ENCODE measurements at places on chromosomes 2 and 18.

DNA sequence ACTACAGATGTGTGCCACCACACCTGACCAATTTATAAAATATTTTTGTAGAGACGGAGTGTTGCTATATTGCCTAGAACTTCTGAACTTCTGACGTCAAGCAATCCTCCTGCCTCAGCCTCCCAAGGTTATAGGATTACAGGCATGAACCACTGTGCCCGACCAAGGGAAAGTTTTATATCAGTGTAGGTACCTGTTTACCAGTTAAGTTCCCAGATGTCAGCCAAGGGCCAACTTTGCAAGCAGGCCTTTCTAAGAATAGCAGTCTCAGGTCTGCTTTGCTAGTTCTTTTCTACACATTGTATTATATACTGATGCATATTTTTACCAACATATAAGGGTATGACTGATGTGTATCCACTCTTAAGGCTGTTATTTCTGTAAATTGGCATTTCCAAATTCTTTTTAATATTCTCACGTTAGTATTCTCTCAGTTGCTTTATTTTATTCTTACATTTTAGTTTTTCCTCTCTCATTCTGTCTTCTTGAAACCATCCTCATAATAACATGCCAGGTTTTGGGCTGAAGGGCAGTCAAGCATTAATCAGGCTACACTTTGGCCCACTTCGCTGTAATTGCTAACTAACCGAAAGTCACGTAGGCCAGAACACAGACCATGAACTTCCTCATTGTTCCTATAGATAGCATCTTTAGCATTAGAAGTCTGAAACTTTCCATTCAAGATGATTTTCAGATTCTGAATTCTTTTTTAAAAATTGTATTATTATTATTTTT lies 25.0 kb upstream of the CXXC1 start:
- no peak for DNase-seq

GRCh38 chr2:235538981-235539380 lies 45.1 kb downstream of the AGAP1 start:
- DNase-seq = no peak

DNA sequence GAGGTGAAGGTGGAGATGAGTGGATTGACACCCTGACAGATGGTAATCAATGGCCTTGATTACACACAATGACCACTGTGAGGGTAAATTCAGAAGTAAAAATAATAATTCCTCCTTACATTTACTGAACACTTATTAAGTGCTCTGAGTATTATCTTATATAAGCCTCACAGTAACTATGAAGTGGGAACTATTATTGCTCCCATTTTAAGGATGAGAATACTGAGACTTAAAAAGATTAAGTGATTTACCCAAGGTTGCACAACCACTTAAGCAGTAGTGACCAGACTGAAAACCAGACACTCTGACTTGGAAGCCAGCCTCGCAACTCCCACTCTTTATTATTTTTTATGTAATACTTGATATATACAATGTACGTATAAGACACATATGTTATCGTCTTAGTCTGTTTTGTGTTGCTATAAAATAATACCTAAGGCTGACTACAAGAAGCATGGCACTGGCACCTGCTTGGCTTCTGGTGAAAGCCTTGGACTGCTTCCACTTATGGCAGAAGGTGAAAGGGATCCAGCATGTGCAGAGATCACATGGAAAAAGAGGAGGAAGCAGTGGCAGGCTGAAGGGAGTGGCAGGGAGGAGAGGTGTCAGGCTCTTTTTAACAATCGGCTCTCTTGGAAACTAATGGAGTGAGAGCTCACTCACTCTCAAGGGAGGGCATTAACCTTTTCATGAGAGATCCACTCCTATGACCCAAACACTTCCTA lies 41.5 kb upstream of the C1D start:
- no peak for DNase-seq

GRCh38 chr18:3481696-3482210 lies 31.8 kb downstream of the TGIF1 start:
- no peak for DNase-seq

GRCh38 chr2:47093626-47094025 lies 61.5 kb downstream of the STPG4 start:
- DNase-seq = no peak

GRCh38 chr2:60534052-60534685 lies 19.3 kb downstream of the BCL11A start:
- DNase-seq = no peak

- DNase-seq = no peak
These were observed 169.9 kb downstream of the FAM210A start for GRCh38 chr18:13556502-13556901.

- DNase-seq = no peak
These were observed 93.7 kb upstream of the ID2 start for GRCh38 chr2:8587920-8588830.

DNA sequence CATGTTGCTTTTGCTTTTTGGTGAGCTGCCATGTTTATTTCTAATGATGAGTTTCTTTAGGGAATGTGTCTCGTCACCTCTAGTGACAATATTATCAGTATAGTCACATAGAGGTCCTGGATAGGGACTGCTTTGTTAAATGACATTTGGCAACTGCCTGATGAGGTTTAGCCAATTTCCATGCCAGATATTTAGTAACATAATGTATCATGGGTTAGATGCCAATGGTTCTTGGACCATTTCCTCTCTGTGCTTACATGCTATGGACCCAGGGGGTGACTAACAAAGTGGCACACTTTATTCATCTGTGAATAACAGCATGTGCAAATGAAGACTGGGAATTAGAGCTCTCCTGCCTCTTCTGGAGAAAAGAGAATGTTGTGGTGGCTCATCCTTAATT lies 56.2 kb upstream of the RAB27B start:
- no peak for DNase-seq

DNA sequence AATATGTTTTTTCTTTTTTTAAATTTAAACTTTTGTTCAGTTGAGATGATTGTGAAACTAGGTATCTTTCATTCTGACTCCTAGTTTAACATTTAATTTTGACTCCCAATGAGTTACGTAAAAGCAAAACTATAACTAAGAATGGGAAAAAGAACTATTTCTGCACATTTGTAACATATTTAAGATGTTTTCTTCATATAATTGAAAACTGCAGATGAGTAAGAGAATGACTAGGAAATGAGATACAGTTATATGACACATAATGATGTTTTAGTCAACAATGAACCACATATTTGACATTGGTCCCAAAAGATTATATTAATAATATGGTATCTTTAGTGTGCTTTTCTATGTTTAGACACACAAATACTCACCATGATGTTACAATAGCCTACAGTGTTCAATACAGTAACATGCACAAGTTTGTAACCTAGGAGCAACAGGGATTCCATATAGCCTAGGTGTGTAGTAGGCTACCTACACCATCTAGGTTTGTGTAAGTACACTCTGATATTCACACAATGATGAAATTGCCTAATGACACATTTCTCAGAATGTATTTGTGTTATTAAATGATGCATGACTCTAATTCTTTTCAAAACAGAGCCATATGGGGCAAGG lies 12.6 kb downstream of the ERMN start:
- no peak for DNase-seq

GRCh38 chr2:1665761-1666505 lies 78.4 kb downstream of the PXDN start:
- no peak for DNase-seq

- no peak for DNase-seq
These were observed 18.3 kb upstream of the CXCR4 start for GRCh38 chr2:136135921-136136906.

DNA sequence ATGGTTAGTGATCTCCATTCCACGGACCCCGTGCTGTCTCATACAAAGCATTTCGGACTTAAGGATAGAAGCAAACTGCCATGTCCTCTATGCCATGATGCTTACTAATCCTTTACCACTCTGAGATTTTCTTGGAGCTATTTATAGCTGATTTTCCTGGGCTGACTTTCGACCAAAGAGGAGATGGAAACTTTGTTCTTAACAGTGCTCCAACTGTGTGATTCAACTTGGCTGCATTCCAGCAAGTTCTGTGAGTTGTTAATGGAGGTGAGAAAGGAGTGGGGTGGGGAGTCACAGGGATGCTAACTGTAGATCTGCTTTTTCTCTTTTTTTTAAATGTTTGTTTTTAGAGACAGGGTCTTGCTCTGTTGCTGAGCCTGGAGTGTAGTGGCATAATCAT lies 45.5 kb upstream of the MSH2 start:
- DNase-seq = no peak

DNA sequence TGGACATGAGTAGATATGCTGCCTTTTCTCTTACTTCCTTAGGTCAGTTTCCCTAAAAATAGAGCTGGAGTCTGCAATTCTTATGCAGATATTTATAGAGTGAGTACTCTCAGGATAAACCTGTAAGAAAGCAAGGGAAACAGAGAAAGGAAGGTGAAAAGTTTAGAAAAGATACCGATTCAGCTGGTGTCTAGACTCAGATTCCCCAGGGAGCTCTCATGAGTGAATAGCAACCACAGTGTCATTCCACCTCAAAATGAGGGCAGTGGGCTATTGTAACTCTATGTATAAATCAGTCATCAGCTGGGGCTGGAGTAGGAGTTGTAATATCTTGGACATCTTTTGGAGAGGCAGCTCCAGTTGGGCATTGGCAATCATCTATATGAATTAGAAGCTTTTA lies 1485.1 kb upstream of the TMEFF2 start:
- no peak for DNase-seq

DNA sequence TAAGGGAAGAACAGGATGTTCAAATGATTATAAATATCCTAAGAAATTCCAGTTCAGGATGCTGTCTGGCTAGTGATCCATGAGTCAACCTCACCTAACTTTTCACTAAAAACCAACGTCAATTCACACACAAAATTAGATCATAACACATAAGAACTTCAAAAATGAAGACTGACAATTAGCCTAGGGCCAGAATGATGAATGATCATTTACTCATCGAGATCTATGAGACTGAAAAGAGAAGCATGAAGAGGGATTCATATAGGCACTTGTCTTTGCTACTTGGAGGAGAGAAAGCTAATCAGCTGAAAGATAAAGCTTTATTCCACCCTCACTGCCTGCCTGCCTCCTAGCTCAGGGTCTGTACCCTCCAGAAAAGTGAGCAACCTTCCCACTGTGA lies 29.8 kb downstream of the ADD2 start:
- no peak for DNase-seq

DNA sequence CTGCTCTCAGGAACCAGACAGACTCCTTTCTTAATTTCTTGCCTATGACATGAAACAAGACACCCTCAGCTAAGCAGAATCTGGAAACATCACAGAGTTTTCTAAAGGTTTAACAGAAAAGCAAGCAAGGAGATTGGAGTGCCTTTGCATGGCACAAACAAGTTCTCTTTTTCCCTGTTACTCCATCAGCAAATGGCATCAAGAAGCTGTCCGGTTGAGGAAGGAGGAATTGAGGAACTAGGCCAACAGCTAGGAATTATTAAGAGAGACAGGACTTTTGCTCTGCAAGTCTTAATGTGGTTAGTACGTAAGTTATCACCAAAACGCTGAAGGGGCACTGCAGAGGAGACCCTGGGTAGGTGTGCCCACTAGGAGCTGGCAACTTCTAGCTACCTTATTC lies 53.2 kb downstream of the NEB start:
- DNase-seq = no peak

- DNase-seq = no peak
These were observed 494.7 kb downstream of the BCL11A start for GRCh38 chr2:60058781-60059180.

DNA sequence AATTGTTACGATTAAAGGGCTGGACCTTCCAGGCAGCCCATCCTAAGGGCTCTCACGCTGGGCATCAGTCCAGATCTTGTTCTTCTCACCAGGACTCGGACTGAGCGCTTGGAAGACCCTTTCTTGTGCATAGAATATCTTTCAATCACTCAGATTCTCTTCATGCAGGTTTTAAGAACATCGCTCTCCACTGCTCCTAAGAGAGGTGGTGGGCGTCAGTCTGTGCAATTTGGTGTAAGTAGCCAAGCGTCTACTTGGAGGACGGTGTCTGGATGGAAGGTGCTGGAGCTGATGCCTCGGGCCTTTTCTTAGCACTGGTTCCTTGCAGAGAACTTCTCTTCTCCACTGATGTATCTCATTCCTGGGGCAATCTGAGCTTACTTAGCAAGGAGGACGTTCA lies 68.7 kb downstream of the ASB1 start:
- no peak for DNase-seq

- DNase-seq = no peak
These were observed 260.0 kb upstream of the SIX2 start for GRCh38 chr2:45269149-45269793.

DNA sequence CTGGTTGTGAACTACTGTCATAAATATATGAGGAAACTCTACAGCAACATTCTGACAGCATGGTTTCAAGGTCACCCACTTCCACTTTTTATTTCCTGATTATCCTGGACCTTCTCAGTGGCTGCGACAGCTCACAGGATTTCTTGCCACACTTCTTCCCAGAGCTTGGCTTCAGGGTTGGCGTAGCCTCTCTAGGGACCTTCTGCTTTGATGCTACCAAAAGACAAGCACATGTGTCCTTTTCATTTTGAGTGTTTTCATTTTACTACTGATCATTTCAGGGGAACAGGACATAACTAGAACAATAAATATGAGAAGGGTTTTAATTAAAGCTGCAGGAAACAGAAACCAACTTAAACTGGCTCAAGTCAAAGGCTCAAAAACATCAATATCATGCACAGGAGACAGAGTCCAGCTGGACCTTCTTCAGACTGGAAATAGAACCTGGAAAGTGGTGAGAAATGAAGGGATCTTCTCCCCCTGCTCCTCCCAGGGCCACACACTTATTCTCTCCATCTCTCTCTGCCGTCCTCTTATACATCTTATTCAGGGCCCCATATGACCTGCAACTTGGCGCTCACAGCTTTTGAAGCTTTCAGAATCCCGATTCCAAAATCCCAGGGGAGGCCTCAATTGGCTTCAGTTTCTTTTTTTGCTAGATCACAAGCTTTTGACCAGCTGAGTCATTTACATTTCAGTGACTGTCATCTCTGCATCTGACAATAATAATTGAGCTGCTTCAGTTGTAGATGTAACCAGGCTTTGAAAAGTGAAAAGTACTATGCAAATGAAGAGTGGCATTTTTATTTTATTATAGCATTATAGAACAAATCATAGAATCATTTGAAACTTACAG lies 9.7 kb downstream of the VIT start:
- no peak for DNase-seq

DNA sequence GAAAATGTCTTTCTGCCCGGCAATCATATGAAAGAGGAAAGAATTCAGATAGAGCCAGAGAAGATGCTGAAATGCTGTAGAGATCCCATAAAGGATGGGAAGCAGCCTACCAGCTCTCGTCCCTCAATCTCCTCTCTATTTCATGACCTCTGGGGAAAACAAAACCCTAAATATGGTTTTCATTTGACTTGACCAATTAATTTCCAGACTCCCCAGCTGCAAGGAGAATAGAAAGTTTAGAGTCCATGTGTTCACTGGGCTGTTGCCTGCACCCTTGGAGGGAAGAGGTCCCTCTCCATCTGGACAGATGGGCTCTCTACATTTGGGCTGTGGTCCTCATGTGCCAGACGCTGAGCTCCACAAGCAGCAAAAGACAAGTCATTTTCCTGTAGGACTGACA lies 40.6 kb downstream of the CAPN13 start:
- no peak for DNase-seq

DNA sequence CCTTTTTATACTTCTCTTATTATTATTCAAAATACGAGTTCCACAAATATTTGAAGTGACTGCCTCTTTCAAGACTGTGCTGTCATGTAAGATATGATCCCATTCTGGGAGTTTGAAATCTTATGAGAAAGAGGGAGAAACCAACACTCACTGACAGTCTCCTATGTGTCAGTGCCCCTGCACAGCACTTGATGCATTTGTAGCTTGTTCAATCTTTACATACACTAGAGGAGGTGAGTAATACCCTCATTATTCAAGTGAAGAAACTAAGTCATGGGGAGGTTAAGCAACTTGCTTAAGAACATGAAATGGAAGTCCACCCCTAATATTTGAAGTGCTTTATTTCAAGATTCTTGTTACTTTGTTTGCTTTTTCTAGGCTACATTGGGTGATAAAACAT lies 459.5 kb upstream of the FANCL start:
- DNase-seq = no peak
